ENCODE measurements at places on chromosomes 1 and 21.

GRCh38 chr1:81738875-81739274, 61.9 kb upstream of the ADGRL2 start:
- peak; percentile 4 for DNase-seq

GRCh38 chr1:12615865-12616708, 1.9 kb downstream of the DHRS3 start:
- peak; percentile 71 for DNase-seq

DNA sequence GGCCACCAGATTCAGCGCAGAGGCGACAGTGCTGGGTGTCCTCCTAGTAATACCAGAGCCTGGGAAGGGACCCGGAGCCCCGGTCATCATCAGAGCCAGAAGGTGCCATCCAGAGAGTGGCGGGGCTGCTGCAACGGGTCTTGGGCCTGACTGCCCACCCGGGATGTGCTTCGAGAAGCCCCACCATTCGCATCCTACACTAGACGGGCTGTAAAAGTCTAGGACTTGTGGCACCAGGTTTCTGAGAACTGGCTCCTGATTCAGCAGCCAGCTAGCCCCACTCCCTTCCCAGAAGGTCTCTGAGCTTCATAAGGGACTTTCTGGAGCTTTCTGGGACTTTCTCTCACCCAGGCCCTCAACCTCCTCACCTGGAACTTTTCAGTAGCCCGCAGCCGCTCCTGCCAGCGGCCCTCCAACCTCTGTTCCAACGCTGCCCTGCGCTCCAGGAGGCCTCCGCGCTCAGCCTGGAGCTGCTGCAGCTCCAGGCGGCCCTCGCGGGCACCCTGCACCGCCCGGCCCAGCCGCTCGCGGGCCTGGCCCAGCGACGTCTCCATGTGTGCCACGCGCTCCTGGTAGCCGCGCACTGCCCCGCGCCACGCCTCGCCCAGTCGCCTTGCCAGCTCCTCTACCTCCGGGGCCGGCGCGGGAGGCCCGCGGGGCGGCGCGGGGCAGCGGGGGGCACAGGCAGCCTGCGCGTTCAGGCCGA, 940 bp downstream of the NES start:
- peak; percentile 51 for DNase-seq

GRCh38 chr1:56258371-56258770, 321.0 kb downstream of the PLPP3 start:
- DNase-seq, result no peak

- DNase-seq, result no peak
Observed at GRCh38 chr1:180217006-180217405, 13.1 kb upstream of the LHX4 start.

GRCh38 chr1:106249365-106249764, 807.1 kb upstream of the PRMT6 start:
- DNase-seq, result no peak

DNA sequence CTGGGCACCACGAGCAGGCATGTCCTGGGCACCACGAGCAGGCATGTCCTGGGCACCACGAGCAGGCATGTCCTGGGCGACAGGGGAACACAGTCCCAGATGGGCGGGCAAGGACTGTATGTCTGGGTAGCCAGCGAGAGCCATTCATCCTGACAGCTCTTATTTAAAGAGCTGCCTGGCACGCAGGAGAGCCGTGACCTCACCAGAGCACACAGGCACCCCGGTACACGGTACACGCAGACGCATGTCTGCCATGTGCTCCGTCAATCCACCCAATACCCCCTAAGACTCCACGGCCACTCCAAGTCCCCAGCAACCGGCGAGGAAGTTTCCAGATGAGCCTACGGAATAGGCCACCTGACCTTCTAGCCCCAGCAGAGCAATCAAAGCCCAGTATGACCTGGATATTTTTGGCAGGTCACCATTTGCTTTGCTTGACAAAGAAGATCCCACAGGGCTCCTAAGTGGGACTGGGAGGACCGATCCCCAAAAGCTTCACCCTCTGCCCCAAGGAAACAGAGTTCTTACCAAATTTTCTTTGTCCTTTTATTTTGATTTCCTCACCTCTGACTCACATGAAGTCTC, 51.7 kb downstream of the CASZ1 start:
- DNase-seq, result no peak

DNA sequence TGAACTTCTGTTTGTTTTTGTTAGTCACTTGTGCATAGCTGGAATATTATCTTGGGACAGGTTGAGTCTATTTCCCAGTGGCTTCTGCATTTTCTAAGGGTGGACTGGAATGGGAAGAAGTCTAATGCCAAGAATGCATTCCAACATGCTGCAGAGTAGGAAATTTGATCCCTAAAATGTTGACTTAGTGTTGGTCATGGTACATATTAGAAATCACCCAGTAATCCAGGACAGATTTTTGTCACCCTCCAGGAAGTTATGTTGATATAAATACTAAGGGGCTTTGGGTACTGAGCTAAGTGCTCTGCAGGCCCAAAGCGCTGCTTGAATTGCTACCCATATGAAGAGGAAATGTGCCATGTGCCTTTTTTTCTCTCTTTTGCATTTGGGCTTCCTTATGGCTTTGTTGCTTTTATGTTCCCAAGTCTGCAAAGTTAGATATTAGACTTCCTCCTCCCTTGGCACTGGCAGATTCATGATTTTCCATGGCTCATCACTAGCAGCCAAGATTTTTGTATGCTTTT, 10.0 kb downstream of the ARID1A start:
- DNase-seq, result peak; percentile 88

- no peak for DNase-seq
Observed at GRCh38 chr1:15696956-15697521, 12.9 kb downstream of the PLEKHM2 start.

DNA sequence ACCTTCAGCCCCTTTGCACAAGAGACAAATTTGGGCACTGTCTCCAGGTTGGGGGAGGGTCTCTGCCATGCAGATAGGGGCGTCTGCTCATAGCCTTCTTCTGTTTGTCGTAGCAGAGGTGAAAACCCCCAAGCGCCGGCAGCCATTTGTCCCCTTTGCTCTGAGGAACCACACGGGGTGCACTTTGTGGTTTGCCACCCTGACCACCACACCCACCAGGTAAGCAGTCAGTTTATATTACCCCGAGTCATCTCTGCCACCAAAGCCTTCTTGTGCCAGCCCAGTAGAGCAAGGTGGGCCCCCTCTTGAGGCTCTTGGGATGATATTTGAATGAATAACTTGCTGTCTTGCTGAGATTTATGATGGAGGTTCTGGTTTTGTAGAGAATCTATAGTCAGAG, 111.8 kb downstream of the VPS13D start:
- DNase-seq, result no peak

DNA sequence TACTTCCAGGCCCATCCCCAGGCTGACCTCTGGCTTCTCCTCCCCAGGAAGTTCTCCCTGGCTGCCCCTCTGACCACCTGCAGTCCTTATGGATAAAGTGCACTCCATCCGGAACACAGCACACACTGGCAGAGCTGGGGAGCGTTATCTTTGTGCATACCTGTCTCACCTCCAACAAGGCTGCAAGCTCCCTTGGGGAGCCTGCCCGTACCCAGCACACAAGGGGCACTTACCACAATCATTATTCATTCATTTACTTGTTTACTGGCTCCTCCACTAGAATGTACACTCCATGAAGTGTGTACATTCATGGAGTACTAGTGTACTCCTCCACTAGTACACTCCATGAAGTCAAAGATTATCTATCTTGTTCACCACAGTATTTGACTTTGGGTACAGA, 30.3 kb downstream of the GLIS1 start:
- no peak for DNase-seq

DNA sequence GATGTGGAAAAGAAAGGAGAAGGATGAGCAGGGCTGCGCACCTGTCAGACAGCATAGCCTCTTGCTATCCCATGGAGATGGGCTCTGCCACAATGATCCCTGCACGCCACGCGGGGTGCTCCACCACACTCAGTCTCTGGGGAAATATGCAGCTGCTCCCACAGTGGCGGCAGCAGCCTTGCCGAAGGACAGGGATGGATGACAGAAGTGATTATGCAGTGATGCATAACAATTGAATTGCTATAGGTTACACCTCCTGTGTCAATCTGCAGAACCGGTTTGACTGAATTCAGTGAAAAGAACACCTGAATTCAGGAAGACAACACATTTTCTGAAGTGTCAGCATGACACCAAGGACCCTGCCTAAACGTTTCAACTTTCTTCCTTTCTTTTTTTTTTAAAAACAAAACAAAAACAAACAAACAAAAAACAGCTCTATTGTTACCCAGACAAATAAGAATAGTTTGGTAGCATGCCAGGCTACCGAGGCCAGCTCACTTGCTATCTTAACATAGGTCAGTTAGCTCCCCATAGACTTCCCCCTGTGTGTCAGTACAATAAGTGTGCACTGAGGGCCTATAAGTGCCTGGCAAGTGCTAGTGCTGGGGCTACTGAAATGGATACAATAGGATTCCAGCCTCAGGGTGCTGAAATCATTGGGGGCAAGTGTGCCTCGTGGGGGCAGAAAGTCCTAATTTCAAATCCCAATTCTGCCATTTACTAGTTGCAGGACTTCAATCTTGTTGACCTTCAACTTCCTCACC, 127.6 kb upstream of the LMO4 start:
- DNase-seq, result no peak

GRCh38 chr1:23916209-23917131, 3.3 kb upstream of the CNR2 start:
- DNase-seq, result peak; percentile 74

GRCh38 chr1:151915061-151915686, 5.9 kb upstream of the THEM4 start:
- no peak for DNase-seq

GRCh38 chr21:41715649-41716281, 51.1 kb downstream of the RIPK4 start:
- no peak for DNase-seq

GRCh38 chr1:168513656-168514404, 30.0 kb downstream of the XCL2 start:
- no peak for DNase-seq

DNA sequence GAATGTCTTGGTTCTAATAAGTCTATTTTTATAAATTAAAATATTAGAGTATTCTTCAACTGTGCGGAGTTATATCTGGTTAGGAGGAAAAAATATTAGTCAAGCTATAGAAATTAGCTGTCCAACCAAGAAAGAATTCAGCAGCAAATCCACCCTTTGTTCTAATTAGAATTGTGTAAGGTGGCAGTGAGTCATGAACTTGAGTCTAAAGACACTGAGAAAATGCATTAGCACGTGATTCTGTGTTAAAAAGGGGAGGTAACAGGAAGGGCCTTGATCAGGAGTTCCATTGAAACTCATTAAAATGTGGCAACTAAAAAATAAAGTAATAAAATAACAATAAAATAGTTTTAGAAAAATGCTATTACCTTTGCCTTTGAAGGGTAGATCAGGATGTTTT, 398.2 kb upstream of the RGS18 start:
- no peak for DNase-seq

- DNase-seq, result no peak
Observed at GRCh38 chr1:115740811-115741210, 27.7 kb downstream of the CASQ2 start.

GRCh38 chr1:53576866-53577760, 117.9 kb downstream of the DMRTB1 start:
- no peak for DNase-seq

DNA sequence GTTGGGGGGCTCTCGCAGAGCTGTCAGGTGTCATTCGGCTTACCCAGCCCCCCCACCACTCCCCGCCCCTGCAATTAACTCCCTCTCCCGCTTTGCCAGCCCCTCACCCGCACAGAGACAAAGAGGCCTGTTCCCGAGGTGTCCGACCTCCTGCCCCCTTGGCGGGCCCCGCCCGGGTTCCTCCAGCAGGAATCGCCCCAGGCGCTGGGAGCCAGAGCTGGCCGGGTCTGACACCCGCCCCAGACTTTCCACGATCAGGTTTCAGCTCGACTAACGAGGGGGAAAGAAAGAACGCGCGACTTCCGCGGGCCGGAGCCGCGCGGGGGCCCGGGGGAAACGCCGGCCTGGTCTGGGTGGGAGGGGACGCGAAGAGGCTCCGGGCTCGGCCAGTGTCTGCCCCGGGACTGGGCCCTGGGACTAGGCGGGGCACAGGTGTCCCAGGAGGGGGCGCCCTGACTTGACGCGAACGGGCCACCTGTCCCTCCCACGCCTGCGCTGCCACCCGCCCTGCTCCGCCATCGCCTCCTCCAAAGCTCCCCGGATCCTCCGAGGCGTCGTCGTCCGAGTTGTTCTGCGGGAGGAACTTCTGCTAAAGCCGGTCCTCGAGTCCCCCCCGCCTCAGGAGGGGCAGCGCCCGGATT, 36.4 kb upstream of the HHAT start:
- peak; percentile 95 for DNase-seq

All from adipocyte (in vitro differentiated cells).